NCI-H1417 treated with DMSO at 0.1 percent for 48 hours (cell line): ENCODE measurements at places on chromosomes 11 and 22.

DNA sequence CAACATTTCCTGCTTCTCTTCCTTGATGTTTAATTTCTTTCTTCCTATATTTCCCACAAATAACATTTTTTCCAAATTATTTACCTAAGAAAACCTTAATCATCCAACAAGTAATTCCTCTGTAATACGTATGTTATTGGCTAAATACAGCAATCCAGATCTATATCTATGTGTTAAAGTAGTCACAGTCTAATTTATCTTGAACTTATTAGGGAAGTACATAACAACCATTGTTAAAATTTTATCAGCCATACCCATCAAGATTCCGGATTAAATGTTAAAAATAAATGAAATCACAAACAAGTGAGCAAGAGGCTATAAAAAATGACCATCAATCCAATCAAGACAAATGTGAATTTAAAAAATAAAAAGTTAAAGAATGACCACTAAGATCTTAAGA, 36.5 kb downstream of the RRAS2 start:
- DNase-seq, result no peak

GRCh38 chr11:134361661-134362060, 29.9 kb downstream of the GLB1L2 start:
- no peak for DNase-seq

- DNase-seq, result no peak
These were observed 9.7 kb upstream of the CCKBR start for GRCh38 chr11:6249770-6250555.

- no peak for DNase-seq
These were observed 152.4 kb upstream of the ZC3H12C start for GRCh38 chr11:109940816-109941215.

GRCh38 chr11:12087075-12088004, 23.1 kb upstream of the MICAL2 start:
- DNase-seq, result no peak

GRCh38 chr11:29364006-29364405, 652.8 kb downstream of the KCNA4 start:
- DNase-seq, result no peak

- no peak for DNase-seq
These were observed 6.6 kb downstream of the HSPA8 start for GRCh38 chr11:123055191-123055901.

DNA sequence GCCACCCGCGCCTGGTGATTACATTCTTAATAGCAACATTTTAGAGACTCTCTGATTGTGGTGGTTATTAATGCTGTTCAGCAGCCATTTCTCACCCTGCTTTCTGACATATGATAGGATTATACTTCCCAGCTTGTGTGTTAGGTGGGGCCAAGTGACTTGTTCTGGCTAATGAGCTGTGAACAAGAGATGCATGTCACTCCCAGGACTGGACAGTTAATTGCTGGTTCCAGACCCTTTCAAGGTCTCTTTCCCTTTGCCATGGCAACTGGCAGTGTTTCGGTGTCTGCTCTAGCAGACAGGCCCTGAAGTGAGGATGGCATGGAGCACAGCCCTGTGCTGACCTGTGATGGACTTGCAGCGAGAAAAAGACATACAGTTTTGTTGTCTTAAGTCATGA, 8.9 kb upstream of the PTPRJ start:
- DNase-seq, result no peak

GRCh38 chr11:123853038-123853437, 32.4 kb downstream of the TMEM225 start:
- no peak for DNase-seq

GRCh38 chr22:19499236-19499879, 19.6 kb downstream of the CDC45 start:
- no peak for DNase-seq

GRCh38 chr11:102470251-102470650, 17.7 kb upstream of the TMEM123 start:
- DNase-seq, result no peak

GRCh38 chr11:97033178-97033577, 643.4 kb downstream of the JRKL start:
- DNase-seq, result no peak

GRCh38 chr22:34858066-34858465, 207.9 kb upstream of the ISX start:
- DNase-seq, result no peak

- DNase-seq, result no peak
These were observed 1165.7 kb downstream of the LRRC4C start for GRCh38 chr11:40293655-40294348.

DNA sequence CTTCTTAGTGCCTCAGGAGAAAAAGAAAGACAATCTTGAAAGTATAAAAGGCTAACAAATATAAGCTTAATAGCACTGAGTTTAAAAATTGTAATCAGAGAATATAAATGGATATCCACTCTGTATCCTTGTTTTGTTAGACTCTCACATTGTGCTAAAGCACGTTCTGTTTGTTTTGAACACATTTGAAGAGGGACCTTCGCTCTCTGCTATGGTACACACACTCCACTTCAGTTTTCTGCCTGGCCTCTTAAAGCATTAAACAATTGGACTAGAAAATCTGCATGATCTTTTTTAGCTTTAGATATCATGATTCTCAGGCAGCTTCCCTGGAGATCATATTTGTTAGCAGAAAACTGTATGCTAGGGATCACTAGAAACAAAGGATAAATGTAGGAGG, 40.3 kb upstream of the PGR start:
- DNase-seq, result peak; percentile 58

- DNase-seq, result no peak
These were observed 17.9 kb upstream of the YPEL1 start for GRCh38 chr22:21753374-21754111.

DNA sequence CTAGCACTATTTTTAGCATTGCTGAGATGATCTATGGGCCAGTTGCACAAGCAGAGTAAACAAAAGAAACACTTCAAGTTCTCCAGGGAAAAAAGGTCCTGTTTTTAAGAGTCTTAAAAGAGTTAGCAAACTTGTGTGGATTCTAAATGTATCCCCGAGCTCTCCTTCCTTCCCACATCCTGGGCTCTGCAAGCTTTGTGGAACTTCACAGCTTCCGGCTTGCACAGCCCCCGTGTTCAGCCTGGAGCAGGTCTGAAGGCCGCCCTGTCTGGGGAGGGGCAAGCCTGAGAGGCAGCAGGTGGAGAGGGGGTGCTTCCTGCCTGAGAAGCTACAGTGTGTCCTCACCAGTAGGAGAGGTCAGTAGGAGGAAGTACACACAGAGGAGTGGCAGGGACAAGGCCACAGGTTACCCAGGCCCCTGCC, 35.1 kb upstream of the SUSD2 start:
- DNase-seq, result no peak

GRCh38 chr11:88531831-88532230, 194.3 kb upstream of the CTSC start:
- DNase-seq, result no peak

- no peak for DNase-seq
These were observed 90.2 kb downstream of the SEZ6L start for GRCh38 chr22:26259510-26259909.

DNA sequence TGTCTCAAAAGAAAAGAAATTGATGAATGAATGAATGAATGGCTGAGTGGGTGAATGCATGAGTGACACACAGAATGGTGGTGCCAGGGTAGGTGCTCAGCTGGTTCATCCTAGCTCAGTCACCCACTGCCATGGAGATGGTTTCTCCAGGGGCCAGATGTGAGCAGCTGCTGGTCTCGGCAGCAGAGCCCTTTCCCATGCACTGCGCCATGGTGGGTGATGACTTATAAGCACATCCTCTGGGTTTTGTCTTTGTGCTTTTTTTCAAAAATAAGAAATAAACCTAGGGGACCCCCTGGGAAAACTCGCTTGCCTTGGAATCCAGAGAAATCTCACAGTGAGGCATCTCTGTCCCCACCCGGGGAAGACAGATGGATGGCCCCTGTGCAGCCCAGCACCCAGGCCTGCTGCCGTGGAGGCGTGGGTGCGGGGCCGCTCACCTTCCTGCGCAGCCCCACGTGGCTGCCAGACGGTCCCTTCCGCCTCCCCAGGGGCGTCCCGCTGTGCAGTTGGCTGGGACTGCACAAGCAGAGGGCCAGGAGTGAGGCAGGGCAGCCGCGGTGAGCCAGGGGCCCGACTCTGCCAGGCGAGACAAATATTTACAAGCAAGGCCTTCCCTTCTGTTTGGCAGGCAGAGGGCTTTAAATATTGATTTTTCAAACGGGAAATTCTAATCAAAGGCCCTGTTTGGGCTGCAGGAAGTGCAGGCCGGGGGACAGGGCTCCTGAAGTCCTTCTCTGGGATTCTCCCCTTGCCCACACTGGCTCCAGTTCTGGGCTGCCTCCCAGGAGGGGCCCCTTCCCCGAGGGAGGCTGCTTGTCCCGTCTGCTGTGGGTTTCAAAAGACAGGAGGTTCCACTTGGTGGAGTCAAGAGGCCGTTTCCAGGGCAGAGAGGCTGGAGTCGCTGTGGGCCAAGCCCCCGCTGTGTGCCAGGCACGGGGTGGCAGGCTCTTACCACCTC, 24.3 kb downstream of the MPPED1 start:
- no peak for DNase-seq

DNA sequence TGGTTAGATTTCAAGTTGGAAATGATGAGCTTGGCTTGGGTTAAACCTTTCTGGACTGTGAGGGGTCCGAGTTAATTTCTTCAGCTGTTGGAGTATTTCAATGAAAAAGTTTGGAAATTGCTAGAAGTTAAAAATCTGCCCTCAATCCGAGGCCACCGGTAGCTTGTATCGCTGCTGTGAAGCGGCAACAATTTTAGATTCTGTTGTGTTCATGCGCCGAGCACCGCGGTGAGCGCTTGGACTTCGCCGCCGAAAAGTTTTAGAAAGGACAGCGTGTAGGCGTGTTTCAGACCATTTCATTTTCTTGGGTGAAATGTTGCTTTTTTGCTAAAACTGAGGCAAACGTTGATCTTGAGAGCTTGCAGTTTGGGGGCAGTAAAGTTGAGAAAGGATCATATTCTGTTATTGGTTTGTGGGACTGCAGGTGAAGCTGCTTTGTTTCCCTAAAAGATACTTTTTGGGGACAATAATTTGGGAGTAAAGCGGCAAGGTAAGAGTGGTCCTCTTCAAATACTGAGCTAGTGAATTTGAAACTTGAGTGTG, 928 bp downstream of the FBXO7 start:
- DNase-seq, result no peak

DNA sequence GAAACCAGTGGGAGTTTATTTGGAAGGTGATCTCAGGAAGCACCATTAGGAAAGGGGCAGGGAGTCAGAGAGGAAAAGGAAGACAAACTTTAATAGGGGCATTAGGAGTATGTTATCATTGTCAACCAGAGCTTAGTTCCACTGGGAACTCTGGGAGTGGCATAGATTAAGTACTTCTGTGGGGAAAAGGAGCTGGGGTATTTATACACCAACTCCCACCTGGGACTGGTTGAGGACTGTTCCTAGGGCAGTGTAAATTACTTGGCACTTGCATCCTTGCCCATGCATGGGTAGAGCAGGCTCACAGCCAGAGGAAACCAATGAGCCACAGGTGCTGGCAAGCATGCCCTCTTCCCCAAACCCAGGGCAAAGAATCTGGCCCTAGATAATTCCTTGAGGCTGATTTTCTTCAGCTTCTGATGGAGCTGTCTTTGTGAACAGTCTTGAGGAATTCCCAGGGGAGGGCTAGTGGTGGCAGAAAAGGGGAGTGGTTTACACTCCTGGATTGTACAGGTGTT, 541.2 kb downstream of the MIAT start:
- DNase-seq, result no peak

- no peak for DNase-seq
These were observed 849 bp downstream of the TCF20 start for GRCh38 chr22:42269432-42270175.

DNA sequence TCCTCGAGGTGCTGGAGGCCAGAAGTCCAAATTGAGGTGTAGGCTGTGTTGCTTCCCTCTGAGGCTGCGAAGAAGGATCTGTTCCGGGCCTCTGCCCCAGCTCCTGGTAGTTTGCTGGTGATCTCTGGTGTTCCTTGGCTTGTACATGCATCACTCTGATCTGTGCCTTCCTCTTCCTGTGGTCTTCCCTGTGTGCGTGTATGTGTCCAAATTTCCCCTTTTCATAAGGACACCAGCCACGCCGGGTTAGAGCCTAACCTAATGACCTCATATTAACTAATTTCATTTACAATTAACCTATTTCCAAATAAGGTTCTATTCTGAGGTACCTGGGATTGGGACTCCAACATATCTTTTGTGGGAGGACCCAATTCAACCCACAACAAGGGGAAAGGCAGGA, 21.5 kb downstream of the RIBC2 start:
- DNase-seq, result no peak

- DNase-seq, result no peak
These were observed 30.4 kb downstream of the COMMD9 start for GRCh38 chr11:36258730-36259360.

DNA sequence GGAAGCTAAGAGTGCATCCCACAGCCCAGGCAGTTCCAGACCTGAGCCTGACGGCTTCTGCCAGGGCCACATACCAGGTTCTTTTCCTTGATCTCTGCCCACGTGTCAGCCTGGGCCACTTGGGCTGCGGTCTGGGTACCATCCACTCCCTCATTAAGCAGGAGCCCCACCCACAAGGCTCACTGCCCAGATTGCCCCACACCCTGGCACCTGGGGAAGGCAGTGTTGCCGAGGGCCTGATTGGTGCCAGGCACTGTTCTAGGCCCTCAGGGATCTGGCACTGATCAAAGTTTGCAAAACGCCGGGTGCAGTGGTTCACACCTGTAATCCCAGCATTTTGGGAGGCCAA, 15.4 kb downstream of the GGA1 start:
- no peak for DNase-seq
